ENCODE measurements at places on chromosomes 13 and 19. TPM values are rescaled to one million over a fixed set of nuclear protein-coding genes. Genes with fewer than 3 reads are reported as not detected.

- no peak for DNase-seq
Observed at GRCh38 chr19:7852851-7853769, 21.1 kb downstream of the PRR36 start.

- no peak for DNase-seq
Observed at GRCh38 chr19:9967326-9967725, 31.0 kb upstream of the OLFM2 start.

GRCh38 chr13:43301346-43301969 is 278.1 kb downstream of the DNAJC15 start:
- DNase-seq, result no peak

GRIN3B gene
- 0.17 TPM for total RNA-seq

DNA sequence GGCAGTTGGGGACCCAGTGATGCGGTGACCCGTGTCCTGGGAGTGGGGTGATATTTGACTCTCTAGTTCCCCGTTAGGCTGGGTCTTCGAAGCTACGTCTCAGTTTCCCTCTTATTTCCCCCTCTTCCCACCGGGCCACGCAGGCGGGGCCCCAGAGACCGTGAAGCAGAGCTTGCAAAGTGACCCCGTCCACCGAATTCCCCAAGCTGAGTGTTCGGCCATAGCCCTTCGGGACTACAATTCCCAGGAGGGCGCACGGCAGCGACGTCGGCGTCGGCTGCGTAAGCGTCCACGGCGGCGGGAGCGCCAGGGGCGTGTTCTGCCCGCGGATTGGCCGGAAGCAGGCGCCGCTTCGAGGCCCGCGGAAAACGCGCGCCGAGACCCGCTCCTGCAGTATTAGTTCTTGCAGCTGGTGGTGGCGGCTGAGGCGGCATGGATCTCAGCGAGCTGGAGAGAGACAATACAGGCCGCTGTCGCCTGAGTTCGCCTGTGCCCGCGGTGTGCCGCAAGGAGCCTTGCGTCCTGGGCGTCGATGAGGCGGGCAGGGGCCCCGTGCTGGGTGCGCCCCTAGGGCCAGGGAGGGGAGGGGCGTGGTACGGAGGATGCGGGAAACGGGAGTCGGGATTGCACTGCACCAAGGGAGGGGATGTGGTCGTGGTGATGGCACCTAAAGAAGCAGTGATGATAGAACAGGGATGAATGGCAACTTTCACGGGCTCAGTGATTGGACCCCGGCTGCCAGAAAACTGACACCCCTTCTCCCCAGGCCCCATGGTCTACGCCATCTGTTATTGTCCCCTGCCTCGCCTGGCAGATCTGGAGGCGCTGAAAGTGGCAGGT is at the start of gene RNASEH2A:
Gene RNASEH2A, plus strand, starts transcription at position 343 of the 840 bp plus-strand sequence. Its CDS starts 90 bp downstream, at position 433.
- DNase-seq, result no peak

Measured in esophagus muscularis mucosa (tissue), 4 donors.